Activated CD4-positive, alpha-beta T cell treated with anti-CD3 and anti-CD28 coated beads, Interleukin-2, Interleukin-6, amounts not matched to agents 100 ng/mL and 50 ng/mL, durations not matched to agents 16 hours and 8 hours (primary cell): ENCODE measurements at places on chromosomes 4 and X.

GRCh38 chr4:11470438-11471045 lies 41.8 kb upstream of the HS3ST1 start:
- DNase-seq: peak; percentile 45

GRCh38 chrX:11100281-11101035 lies 10.7 kb upstream of the HCCS start:
- peak; percentile 7 for DNase-seq

DNA sequence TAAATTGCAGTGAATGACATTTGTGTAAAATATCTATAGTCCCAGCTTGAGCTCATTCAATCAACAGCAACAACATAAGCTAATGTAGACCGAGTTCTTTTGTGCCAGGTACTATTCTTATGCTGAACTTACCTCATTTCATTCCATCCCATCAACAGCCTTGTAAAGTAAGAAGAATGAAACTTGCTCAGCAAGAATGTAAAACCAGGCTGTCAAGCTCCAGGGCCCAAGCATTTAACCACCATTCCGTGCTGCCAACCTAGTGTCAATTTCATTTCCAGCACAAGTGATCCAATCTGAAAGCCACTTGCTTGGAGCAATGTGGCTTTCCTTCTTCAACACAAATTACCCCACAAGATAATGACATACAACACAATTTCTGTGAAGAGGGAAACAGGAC lies 36.6 kb downstream of the RASSF6 start:
- no peak for DNase-seq

- DNase-seq: no peak
These were observed 515.1 kb upstream of the ZFP42 start for GRCh38 chr4:187480146-187481145.

- no peak for DNase-seq
These were observed 25.0 kb downstream of the TLR6 start for GRCh38 chr4:38831653-38832052.

GRCh38 chrX:118795528-118796280 lies 27.9 kb upstream of the ZCCHC12 start:
- no peak for DNase-seq

GRCh38 chrX:21993265-21993664 lies 38.9 kb upstream of the PHEX start:
- no peak for DNase-seq

- DNase-seq: no peak
These were observed 618.1 kb upstream of the GRIA3 start for GRCh38 chrX:122565952-122566351.

DNA sequence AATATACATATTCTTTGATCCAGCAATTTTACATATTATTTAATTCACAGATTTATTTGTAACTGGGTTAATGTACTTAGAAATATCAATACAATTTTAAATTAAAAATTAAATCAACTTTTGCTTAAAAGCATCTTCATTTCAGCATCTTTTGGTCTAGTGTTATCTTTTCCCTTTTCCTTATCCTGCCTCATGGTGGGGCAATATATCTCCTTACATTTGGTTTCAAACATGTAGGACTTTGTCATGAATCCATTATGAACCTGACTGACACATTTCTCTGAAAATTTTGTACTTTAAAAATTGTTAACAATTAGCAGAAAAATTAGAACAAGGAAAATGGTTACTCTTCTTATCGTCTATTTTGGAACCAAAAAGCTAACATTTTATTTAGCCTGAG lies 42.8 kb upstream of the ANK2 start:
- no peak for DNase-seq

- DNase-seq: no peak
These were observed 48.3 kb upstream of the CBR4 start for GRCh38 chr4:169058312-169058711.

GRCh38 chrX:71565474-71566041 lies 12.7 kb upstream of the GCNA start:
- no peak for DNase-seq

- DNase-seq: peak; percentile 78
These were observed 26.8 kb downstream of the PRPS1 start for GRCh38 chrX:107654872-107655761.

DNA sequence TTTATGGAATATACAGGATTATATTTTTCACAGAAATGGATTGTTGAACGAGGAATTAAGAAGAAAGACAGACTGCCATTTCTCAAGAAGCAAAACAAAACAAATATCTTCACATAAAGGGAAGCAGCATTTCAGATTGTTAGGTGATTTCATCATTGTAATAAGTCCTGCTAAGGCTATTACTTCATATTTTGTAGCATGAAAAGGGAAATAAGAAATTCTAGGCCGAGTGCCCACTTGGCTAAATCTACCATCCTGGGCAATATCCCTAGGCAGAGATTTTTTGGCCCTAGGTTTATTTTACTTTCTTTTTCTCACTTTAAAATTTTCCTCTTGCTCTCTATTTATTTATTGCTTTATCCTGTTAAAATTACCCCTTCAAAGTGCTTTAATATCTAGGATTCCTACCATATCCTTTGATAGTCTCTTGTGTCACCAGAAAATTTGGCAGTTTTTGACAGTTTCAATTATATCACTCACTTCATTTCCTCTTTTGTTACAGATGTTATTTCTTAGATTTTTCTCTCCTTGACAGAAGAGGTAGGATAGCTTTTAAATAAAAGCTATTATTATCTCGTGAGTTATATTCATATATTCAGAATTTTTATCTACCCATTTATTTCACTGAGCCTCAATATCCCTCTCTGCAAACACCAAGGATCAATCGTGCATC lies 142.3 kb downstream of the PDGFC start:
- no peak for DNase-seq

DNA sequence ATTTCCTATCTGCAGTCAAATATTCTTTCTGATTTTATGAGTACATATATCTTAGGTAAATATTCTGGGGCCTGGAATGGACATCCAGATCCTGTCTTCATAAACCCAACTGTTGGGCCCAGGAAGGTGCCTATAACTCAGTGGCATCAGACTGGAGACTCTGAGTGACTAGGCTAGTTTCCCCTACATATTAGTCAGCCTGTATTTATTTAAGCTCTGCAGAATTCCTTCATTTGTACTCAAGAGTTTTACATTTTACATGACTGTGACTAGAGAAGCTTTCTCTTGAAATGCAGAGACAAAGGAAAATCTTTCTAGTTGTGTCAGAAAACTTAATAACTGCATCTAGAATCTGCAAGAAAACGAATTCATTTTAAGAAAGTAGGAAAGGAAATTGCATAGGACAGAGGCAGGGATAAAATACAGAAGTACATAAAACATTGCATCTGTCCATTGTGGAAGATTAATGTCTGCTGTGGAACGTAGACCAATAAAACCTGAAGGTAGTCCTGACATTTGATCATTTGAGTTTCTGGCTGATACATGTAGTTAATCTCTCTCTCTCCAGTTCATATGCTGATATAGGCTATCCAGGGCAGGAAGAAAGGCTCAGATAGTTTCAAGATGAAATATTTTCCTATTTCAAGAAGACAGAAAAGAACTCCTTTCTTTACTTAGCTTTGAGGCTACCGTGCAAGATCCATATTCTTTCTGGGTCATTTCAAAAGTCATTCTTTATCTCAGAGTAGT lies 78.2 kb downstream of the OPHN1 start:
- DNase-seq: no peak

- no peak for DNase-seq
These were observed 48.6 kb upstream of the AP1S2 start for GRCh38 chrX:15903186-15903681.

DNA sequence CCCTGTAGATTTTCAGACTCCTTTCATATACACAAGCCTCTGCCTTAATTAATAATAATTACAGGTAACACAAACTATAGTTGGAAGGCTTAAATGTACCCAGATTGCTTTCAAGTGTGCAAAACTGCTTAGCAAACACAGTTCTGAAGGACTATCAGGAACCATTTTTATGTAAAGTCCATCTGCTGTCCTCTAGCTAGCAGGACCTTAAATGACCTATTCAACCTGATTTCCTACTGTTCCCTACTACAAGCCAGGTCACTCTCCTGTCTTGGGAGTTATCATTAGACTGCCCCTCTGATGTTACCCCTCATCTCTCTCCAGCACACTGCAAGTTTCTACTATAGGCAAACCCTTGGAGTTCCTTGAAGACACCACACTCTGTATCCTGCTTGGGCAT lies 157.3 kb downstream of the GBA3 start:
- no peak for DNase-seq

DNA sequence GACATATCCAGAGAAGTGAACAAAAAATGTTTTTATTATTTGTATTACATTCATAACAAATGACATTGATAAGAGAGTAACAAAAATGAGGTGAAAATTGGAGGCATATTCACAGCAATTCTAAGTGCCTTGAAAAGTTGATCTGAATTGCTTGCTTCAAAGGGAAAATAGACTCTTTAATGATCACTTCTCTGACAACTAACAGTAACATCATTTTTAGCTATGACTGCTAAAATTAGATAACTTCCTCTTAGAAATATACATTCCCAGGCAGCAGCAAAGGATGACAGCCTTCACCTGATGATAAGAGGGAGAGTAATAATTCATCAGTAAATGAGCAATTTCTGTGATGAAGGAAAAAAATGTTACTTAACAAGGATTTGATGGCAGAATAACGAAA lies 472.5 kb downstream of the PCDH10 start:
- no peak for DNase-seq

DNA sequence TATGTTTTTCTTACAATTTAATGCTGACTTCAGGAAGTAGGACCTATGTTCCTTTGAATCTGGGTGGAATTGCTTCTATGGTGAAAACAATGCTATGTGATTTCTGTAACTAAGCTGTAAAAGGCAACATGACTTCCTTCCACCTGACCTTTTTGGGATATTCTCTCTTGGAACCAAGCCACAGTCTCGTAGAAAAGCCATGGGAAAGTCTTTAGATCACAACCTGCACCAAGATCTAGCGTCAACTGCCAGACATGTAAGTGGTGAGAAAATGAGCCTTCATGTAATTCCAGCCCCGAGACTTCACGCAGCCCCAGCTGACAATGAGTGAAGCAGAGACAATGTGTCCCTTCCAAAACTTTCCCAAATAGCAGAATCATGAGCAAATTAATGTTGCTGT lies 297.0 kb upstream of the DCAF8L1 start:
- no peak for DNase-seq

GRCh38 chrX:22105231-22105630 lies 73.1 kb downstream of the PHEX start:
- DNase-seq: no peak

- no peak for DNase-seq
These were observed 127.0 kb upstream of the CASK start for GRCh38 chrX:42050345-42050744.

- DNase-seq: no peak
These were observed 36.3 kb downstream of the DTHD1 start for GRCh38 chr4:36317721-36318120.

GRCh38 chr4:86938771-86939520 lies 4.1 kb downstream of the AFF1 start:
- DNase-seq: peak; percentile 25

GRCh38 chrX:117711782-117712181 lies 404.8 kb downstream of the KLHL13 start:
- no peak for DNase-seq

DNA sequence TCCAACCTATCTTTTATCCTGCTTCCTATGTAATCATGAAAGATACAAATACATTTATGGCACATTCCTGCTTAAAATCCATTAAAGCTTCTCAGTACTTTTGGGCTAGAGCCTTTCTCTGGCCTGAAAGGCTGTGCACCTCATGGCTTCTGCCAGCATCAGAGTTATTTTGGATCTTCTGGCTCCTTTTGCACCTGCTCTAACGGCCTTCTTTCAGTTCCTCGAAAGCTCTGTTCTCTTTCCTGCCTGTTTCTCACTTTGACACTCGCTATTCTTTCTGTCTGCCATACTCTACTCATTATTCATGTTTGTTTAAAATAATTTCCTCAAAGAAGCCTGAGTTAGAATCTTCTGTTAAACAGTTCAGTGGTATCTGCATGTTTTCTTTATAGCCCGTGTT lies 86.0 kb downstream of the LRP2BP start:
- DNase-seq: peak; percentile 30

GRCh38 chr4:149923736-149924135 lies 108.1 kb upstream of the IQCM start:
- no peak for DNase-seq

GRCh38 chrX:12868747-12869146 lies 1.9 kb downstream of the TLR7 start:
- no peak for DNase-seq

GRCh38 chrX:10800796-10801195 lies 180.4 kb upstream of the MID1 start:
- no peak for DNase-seq

- peak; percentile 5 for DNase-seq
These were observed 47.3 kb upstream of the C1GALT1C1 start for GRCh38 chrX:120677004-120677652.
